ENCODE measurements at places on chromosomes 12 and 14.
A peak's percentile ranks its signal among the peaks of the same experiment; 100 is the strongest.

GRCh38 chr12:93098077-93098476, 169.0 kb upstream of the EEA1 start:
- DNase-seq = peak; percentile 27

GRCh38 chr12:44749566-44749965, 126.5 kb downstream of the NELL2 start:
- no peak for DNase-seq

DNA sequence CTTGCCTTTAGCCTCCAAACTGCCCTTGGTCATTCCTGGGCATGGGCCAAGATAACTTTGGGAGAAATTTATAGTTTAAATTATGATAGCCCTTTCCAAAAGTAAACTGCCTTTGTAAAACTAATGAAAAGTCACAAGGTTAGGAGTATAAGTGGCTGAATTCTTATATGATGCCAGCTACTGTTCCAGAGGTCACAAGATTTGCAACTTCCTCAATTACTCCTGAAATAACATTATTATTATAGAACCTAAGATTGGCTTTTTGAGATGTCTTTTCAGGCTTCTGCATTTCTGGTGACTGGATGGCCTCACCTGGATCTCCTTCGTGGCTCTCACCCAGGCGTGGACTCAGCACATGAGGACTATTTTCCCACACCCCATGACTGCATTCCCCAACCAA, 55.0 kb downstream of the OSBPL8 start:
- no peak for DNase-seq

- DNase-seq = no peak
These were observed 47.6 kb upstream of the RBM19 start for GRCh38 chr12:114013575-114014345.

- no peak for DNase-seq
These were observed 127.7 kb upstream of the FOXN3 start for GRCh38 chr14:89544636-89545301.

DNA sequence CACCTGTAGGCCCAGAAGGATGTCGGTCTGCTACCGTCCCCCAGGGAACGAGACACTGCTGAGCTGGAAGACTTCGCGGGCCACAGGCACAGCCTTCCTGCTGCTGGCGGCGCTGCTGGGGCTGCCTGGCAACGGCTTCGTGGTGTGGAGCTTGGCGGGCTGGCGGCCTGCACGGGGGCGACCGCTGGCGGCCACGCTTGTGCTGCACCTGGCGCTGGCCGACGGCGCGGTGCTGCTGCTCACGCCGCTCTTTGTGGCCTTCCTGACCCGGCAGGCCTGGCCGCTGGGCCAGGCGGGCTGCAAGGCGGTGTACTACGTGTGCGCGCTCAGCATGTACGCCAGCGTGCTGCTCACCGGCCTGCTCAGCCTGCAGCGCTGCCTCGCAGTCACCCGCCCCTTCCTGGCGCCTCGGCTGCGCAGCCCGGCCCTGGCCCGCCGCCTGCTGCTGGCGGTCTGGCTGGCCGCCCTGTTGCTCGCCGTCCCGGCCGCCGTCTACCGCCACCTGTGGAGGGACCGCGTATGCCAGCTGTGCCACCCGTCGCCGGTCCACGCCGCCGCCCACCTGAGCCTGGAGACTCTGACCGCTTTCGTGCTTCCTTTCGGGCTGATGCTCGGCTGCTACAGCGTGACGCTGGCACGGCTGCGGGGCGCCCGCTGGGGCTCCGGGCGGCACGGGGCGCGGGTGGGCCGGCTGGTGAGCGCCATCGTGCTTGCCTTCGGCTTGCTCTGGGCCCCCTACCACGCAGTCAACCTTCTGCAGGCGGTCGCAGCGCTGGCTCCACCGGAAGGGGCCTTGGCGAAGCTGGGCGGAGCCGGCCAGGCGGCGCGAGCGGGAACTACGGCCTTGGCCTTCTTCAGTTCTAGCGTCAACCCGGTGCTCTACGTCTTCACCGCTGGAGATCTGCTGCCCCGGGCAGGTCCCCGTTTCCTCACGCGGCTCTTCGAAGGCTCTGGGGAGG, at the start of gene LTB4R:
LTB4R (plus strand) TSS at position 857 of the 959 bp plus-strand sequence. CDS start 4,150 bp downstream, outside the sequence.
- peak; percentile 82 for DNase-seq

- DNase-seq = no peak
These were observed 105.7 kb upstream of the RASSF8 start for GRCh38 chr12:25852792-25853191.

- DNase-seq = no peak
These were observed 1.1 kb upstream of the BCDIN3D start for GRCh38 chr12:49843876-49844437.

- no peak for DNase-seq
These were observed 34.5 kb downstream of the RPH3A start for GRCh38 chr12:112826011-112826410.

DNA sequence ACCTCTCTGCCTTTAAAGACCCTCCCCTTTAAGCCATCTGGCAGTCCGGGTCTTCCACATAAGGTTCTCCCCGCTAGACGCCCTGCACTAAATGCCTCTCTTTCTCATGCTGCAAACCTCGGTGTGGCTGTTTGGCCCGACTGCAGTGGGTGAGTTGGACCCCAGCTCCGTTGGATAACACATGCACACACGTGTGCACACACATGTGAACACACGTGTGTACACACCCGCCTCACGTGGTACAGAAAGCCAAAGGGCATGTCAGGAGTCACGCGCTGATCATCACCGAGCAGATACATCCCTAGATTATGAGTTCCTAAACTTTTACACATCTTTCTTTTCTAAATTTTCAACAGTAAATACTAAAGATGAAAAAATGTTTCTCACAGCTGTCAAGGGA, 68.3 kb downstream of the RIMBP2 start:
- DNase-seq = no peak

DNA sequence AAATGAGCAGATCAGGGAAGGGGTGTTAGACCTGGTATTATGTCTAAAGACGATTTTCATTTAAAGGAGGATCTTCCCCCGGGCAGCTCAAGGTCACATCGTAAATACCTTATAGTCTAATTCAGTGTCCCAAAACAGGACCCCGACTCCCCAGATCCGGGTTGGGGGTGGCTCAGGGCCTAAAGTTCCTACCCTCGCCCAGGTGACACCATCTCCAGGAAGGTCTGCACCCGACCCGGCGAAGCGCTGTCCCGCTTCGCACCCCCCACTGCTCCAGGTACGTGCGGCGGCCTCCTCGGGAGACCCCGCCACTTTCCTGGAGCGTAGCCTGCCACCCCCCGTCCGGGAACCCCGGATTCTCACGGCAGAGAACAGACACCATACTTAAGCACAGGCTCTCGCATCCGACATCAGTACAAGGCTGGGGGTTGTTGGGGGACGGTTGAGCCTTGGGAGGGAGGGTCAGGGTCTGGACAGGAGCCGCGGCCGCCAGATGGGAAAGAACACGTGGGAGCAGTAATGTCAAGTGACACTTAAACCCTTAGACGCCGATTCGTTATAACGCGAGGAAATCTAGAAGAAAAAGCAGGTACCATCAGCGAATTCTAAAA, 556 bp downstream of the TIMM9 start:
- DNase-seq = peak; percentile 84

DNA sequence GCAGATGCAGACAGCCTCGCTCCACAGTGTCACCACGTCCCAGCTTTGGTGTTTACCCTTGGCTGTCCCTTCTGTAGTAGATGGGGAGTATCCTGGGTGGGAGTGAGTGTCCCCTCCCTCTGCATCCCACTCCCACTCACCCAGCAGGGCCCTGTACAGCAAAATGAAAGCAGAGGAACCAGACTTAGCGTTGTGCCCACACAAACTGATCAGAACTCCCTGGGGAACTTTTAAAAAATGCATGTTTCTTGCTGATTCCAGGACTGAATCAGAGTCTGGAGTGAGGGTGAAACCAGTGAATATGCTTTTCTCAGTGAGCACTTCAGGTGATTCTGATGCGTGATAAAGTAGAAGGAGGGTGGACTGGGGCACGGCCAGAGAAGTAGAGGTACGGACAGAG, 2.9 kb downstream of the ACVRL1 start:
- no peak for DNase-seq

GRCh38 chr12:114221136-114221833, 184.7 kb downstream of the TBX5 start:
- no peak for DNase-seq

DNA sequence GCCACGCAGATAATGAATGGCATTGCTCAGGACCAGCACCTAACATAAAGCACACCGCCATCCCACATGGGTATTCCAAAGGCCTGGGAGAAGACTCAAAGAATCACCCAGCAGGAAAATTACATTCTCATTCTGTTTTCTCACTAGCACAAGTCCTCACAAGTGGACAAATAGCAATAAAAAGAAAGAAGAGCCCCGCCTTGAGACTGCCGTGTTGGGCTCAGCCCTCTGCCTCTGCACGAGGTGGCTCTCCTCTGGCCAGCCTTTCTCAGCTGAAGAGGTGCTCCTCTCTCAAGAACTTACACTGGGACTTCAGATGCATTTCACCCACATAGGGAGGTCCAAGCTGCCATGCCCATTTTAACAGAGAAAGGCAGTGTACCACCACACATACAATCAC, 207.5 kb downstream of the SPTSSA start:
- no peak for DNase-seq

DNA sequence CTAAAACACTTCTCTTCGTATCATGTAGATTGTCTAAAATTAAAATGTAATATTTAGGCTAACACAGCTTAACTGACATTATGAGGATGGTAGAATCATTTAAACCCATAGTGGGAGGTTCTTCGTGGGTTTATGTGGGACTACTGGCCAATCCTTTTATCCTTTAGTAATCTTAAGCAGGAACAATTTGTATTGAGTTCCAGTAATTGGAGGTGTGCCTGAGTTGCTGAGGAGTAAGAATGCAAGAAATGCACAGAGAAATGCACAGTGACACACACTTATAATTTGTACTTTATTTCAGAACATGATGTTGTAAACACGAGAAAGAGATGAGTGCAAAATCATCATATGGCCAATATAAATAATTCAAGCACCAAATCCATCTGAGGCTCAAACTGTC, 22.3 kb downstream of the OTOGL start:
- DNase-seq = no peak

GRCh38 chr14:76015668-76016067, 30.1 kb downstream of the IFT43 start:
- DNase-seq = no peak

- no peak for DNase-seq
These were observed at the start of gene NR1H4 for GRCh38 chr12:100473716-100474150. NR1H4 (plus strand) TSS chr12:100473866; CDS start chr12:100493324, 19,458 bp downstream.

GRCh38 chr14:20775901-20776300, 5.2 kb upstream of the RNASE6 start:
- DNase-seq = no peak

GRCh38 chr14:56197150-56197549, 78.9 kb downstream of the PELI2 start:
- DNase-seq = no peak

DNA sequence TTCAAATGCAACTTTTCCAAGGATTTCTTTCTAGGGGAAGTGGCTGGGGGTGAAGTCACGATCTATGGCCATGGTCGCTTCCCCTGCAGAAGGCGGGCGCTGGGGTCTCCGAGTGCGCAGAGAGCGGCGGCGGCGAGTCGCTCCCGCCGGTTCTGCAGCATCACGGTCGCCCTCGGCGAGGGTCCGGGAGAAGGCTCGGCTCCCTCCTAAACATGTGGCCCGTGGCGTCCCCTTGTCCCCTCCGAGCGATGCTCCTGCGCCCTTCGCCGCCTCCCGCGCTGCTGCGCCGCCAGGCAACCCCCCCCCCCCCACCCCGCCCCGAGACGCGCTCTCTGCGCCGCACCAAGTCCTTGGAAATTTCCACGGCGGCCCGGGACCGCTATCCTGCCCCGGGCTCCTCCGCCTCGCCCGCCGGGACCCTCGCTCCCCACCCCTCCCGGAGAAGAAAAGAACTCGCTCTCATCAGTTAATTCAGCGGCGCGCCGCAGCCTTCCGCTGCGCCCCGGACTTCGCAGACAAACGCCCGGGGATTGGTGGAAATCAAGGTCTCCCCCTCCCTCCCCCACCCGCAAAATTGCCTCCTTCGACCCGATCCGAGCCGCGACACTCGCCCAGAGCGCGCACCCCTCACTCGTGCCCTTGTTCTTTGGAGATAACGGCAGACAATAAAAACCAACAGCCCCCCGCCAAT, at the start of gene ST8SIA1:
ST8SIA1 (minus strand) TSS at position 298 of the 691 bp plus-strand sequence. CDS start 475 bp downstream, outside the sequence.
- peak; percentile 71 for DNase-seq

- DNase-seq = no peak
These were observed 27.7 kb upstream of the HIGD1C start for GRCh38 chr12:50924439-50925341.

DNA sequence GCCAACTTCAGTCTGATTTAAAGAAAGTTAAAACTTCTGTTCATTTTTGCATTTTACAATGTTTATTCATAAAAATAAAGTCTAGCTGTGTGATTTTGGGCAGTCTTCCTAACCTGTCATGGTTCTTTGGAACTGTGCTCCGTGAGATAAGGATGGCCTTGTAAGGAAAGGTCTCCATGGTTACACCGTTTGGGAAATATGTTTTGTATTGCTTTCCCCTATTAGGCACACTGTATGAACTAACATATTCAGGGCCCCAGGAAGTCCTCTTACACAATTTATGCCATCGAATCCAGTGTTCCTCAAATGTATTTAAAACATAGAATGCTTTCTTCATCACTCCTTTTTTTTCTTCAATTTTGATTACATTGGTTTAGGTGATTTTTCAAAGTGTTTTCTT, 54.5 kb downstream of the APAF1 start:
- DNase-seq = no peak

DNA sequence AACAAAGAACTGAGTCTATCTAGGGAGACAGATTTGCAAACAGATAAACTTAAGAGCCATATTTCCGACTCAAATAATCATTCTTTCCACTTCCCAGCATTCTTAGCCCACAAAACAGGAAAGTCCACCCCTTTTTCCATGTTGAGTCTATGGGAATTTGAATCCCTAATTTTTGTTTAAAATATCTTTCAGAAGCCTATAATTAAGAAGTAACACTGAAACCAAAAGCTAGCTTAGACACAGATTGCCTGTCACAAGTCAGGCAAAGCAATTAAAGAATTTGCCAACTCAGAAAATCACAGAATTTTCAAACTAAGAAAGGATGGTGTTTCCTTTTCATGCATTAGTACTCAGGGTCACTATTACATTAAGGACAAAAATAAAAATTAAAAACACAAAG, 17.0 kb downstream of the ATP2B1 start:
- no peak for DNase-seq

DNA sequence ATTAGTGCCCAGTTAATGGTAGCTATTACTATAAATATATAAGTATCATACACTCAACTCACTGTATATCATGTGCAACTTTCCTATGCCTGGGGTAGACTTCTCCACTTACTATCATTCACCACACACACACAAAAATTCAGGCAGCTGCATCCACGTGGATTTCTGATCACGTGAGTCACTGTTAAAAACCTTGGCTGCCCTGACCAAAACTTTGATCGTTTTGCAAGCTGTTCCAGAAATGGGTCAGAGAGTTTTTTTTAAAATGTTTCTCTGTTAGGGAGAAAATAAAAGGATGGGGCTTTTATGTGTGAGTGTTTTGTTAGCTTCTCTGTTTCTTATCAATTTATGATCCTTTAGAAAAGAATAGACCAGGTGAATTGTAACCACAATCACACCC, 198.2 kb upstream of the CNOT2 start:
- no peak for DNase-seq

GRCh38 chr12:22689876-22690275, 64.9 kb downstream of the ETNK1 start:
- DNase-seq = no peak
